ENCODE measurements at places on chromosomes 7 and 10.

DNA sequence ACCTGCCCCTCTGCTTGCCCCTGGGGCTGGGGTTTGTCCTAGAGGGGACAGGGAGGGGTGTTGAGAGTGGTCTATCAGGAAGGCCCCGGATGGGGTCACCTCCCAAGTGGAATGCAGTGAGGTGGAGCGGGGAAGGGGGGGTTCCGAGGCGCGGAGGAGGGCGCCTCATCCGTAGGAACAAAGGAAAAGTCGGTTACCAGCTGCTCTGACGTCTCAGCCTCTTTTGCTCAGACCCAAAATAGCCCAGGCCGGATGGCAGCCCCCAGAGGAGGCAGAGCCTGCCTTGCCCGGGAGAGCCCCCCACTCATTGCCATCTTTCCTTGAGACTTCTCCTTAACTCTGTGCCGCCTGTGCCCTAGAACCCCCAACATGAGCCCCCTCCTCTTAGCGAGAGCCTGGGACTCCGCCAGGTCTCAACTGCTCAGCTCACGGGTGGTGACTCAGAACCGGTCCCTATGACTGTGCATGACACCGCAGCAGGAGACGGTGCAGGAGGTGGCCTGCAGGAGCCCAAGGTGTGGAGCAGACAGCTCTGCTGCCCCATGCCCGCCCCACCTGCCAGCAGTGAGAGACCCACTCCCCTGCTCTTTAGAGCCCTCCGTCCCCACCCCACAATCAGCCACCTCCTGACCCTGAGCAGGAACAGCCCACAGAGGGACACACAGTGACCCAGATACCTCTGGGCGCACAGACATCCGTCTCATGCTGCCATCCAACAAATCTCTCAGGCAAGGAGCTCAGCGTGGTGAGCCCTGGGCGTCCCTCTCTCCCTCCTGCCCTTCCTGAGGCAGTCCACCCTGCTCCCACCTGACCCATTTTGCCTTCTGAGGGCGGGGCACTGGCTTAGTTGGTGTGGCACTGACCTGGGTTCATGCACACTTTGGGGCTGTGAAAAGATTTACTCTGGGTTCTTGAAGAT is 13.1 kb downstream of the STX1A start:
- no peak for DNase-seq

DNA sequence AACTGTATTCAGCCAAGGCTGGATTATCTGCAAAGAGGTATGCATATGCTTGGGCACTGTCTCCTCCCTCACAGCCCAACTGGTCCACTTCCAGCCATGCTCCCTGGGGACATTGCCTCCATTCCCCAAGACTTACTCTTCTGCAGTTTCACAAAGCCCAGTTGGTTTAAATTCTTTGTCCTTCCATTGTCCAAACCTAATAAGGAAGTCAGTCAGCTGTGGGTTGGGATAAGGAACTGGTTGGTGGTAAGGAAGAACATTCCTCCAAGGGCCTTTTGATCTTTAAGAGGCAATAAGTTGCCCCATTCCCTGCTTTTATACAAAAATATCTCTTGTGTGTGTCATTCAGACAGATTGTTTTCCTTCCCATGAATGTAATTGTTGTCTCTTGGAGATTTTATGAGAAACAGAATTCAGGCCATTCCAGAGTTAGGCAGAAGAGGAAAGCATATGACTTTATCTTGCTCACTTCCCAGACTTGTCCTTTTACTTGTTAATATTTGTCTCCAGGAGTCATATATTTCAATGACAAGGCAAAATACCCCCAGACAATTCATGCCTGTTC is 673.7 kb downstream of the SUGCT start:
- DNase-seq, result no peak

GRCh38 chr10:97028126-97028831 is 157.5 kb downstream of the SLIT1 start:
- DNase-seq, result no peak

- no peak for DNase-seq
Observed at GRCh38 chr10:120511165-120511564, 54.1 kb downstream of the PLPP4 start.

DNA sequence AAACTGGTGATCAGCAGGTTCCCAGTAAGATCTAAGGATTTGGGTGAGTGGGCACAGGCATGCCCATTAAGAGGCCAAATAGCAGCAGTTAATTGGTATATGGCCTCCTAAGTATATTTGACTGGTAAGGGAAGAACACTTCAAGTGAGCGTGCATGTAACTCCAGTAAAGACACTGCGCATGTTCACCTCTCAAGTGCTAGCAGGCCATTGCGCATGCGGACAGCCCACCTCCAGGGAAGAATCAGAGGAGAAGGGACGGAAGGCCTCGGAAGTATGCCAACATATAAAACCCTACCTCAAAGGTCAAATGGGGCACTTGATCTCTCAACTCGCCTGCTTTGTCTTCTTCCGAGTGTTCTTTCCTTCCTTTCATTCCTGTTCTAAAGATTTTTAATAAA is 118.0 kb downstream of the ARL5B start:
- no peak for DNase-seq

DNA sequence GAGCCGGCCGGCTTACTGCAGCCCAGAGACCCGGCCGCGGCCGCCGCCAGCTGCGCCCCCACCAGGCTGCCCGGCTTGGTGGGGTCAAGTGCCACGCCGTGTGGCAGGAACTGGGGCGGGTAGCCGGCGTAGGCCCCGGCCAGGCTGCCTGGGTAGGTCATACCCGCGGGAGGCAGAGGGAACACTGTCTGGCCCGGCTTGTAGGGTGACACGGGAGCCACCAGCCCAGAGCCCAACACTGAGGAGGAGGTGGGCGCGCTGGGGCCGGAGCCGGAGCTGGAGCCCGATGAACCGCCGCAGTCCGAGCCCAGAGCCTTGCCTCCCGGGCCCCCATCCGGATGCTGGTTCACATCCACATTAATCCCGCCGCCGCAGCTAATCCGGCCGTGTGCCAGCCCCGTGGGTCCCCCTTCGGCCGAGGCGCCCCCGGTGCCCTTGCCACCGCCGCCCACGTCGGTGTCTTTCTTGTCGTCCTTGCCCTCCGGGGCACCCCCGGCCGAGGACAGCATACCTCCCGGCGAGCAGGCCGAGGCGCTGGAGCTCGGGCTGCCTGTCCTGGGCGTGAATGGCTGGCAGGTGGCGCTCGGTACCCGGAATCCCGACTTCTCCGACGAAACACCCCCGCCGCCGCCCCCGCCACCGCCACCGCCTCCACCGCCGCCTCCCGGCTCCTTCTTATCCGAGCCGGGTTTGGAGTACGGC is 2.0 kb downstream of the ZNF503 start:
- DNase-seq, result peak; percentile 91

DNA sequence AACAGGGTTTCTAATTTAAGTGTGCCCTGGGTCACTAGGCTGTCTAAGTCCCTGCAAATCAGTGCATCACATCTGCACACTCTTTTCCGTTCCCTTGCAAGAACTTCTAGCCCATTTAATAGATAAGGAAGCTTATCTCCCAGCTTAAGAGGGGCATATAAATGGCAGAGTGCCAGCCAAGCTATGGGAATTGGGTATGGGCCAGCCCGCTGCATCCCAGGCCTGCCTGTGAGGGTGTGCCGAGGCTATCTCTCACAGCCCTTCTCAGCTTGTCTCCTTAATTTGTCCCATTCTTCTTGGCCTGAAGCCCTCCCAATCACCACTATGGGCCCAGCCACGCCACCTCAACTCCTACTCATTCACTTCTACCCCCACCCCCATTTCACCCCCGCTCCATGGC is 14.7 kb downstream of the AQP1 start:
- DNase-seq, result no peak

Data from islet precursor cell (in vitro differentiated cells).